ENCODE measurements at places on chromosomes 11 and 22.

DNA sequence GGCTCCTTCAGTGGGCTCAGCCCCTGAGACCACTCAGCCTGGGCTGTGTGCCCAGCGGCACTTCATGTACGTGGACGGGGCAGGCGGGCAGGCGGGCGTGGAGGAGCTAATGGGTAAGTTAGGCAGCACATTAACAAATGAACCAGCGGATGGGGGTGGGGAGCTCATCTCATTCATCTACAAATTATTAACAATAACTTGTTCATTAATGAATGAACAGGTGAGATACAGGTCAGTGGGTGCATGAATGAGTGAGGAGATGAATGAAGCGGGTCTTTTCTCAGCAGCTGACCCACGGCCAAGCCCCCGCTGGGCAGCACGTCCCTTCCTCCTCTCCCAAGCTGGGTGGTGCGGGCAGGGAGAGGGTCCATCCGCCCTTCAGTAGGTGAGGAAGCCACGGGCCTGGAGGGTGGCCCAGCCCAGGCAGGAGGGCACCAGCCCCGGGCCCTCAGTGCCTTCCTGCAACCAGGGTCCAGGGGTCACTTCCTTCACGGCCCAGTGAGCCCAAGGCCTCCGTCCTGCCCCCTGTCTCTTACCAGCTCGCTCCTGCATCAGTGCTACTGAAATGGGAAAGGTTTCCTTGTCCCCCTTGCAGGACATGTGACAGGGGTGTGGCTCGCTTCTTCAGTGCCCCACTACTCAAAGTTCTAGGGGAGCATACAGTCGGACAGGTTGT, 60.5 kb upstream of the KCNQ1OT1 start:
- no peak for DNase-seq

DNA sequence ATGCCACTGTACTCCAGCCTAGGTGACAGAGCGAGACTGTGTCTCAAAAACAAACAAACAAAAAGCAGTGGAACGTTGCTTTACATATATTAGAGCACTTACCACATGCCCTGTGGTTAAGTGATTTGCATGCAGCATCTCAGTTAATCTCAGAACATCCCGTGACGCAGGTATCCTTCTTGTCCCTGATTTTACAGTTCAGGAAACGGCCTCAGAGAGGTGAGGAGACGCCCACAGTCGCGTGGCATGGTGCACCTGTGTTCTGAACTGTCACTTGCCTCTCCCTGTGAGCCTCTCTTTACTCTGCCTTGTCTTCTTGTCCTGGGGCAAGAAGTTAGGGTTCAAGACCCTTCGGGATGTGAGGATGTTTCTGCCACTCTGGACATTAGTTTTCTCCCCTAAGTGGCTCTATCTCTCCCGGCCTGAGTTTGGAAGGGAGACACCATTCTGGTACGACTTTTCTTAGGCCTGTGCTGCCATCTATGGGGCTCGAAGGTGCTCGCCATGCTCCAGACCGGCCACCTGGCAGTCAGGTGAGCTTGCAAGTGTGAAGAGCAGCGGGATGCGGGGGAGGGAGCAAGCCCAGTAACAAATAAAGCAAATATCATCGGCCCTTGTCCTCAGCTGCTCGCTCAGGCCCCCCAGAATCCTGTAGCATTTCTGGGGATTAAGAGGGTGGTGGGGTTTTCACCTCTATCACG, 25.6 kb downstream of the YWHAH start:
- DNase-seq = peak; percentile 76

GRCh38 chr11:65932558-65932919, 12.7 kb upstream of the TSGA10IP start:
- DNase-seq = no peak

DNA sequence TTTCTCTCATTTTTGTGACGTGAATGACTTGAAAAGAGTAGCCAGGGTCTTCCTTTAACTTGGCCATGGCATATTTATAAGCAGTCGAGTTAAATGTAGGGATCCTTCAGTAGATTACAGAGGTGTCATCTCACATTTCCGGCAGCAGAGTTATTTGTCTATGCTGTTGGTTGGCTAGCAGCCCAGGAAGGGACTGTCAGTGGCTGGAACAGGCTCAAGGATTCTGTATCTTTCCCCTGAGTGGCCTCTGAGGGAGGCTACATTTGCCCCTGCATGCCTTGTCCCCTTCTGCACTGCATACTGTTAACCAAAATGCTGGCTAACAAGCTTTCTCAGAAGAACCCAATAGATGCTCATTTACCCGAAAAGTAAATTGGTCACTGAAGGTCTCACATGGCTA, 187.6 kb downstream of the PGR start:
- DNase-seq = no peak

GRCh38 chr22:35482311-35482710, 58.3 kb upstream of the RASD2 start:
- DNase-seq = no peak

DNA sequence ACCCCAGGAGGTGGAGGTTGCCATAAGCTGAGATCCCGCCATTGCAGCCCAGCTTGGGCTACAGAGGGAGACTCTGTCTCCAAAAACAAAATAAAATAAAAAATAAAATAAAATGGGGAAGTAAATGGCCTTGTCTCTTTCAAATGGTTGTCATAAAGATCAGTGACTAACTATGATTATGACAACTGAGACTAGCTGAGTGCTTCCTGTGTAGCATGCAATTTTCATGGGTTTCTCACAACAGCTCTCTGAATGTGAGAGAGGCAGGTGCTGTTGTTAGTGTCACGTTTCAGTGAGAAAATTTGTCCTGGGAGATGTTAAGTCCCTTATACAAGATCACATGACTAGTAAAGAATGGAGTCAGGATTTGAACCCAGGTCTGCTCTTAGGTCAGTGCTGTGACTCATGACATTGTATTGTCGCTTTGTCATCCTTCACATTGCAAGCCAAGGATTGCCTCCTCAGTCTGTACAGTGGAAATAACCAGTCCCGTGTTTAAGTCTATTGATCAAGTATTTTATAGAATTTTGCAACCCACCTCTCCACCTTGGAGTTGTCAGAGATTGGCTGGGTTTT, 163.3 kb upstream of the CCDC90B start:
- DNase-seq = no peak

DNA sequence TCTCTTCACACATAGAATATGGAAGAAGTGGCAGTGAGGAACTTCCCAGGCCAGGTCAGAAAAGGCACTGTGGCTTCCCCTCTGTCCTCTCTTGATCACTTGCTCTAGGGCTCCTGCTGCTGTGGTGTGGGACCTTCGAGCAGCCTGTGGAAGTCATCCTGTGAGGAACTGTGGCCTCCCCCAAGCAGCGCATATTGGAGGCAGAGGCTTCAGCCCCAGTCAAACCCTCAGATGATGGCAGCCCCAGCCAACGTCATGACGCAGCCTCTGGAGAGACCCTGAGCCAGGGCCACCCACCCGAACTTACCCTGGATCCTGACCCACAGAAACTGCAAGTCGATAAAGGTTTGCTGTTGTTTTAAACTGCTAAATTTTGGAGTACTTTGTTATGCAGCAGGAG, 444.9 kb downstream of the TBC1D22A start:
- DNase-seq = no peak

DNA sequence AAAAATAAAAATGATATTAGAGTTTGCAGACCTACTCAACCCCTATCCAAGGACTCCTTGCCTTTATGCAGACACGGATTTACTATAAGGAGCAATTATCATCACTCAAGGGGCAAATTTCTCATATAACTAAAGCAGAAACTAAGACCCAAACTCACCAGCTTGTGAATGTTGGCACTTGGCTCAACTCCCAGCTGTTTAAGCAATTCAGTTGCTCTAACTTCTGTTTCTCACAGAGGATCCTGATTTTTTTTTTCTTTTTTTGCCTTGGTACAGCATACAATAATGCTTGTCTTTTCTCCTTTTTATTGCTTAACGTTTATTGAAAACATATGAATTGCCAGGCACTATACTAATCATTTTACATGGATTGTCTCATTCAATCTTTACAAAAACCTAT, 9.6 kb upstream of the CBLIF start:
- no peak for DNase-seq

- DNase-seq = no peak
These were observed 19.1 kb downstream of the MUC6 start for GRCh38 chr11:1017269-1018005.

- DNase-seq = no peak
These were observed 107.6 kb downstream of the CCDC34 start for GRCh38 chr11:27255447-27255828.
